ENCODE measurements at places on chromosomes 13 and 19.
A peak's percentile ranks its signal among the peaks of the same experiment; 100 is the strongest.

DNA sequence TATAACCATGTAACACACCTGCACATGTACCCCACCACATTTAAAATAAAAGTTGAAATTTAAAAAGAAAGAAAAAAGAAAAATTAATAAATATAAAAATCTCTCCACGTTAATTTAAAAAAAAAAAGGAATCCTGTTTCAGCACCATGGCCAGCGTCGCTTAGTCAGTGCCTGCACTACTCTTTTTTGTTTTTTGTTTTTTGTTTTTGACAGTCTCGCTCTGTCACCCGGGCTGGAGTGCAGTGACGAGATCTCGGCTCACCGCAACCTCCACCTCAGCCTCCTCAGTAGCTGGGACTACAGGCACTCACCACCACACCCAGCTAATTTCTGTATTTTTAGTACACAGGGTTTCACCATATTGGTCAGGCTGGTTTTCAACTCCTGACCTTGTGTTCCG is 835.9 kb downstream of the UQCRFS1 start:
- no peak for DNase-seq

GRCh38 chr13:35789335-35790165 is 313.1 kb upstream of the MAB21L1 start:
- DNase-seq = no peak

- no peak for DNase-seq
Measured at GRCh38 chr13:95954266-95954665, 98.9 kb downstream of the UGGT2 start.

DNA sequence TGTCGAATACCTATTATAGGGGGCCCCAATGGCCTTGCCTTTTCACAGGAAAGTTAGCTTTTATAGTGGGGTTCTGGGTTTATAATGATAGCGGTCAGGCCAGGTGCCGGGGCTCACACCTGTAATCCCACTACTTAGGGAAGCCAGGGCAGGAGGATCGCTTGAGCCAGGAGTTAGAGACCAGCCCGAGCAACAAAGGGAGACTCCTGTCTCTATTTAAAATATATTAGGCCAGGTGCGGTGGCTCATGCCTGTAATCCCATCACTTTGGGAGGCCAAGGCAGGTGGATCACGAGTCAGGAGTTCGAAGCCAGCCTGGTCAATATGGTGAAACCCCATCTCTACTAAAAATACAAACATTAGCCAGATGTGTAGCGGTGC is 7.3 kb downstream of the RPS11 start:
- DNase-seq = no peak

GRCh38 chr19:1276628-1277022 is 1.3 kb downstream of the FAM174C start:
- no peak for DNase-seq

DNA sequence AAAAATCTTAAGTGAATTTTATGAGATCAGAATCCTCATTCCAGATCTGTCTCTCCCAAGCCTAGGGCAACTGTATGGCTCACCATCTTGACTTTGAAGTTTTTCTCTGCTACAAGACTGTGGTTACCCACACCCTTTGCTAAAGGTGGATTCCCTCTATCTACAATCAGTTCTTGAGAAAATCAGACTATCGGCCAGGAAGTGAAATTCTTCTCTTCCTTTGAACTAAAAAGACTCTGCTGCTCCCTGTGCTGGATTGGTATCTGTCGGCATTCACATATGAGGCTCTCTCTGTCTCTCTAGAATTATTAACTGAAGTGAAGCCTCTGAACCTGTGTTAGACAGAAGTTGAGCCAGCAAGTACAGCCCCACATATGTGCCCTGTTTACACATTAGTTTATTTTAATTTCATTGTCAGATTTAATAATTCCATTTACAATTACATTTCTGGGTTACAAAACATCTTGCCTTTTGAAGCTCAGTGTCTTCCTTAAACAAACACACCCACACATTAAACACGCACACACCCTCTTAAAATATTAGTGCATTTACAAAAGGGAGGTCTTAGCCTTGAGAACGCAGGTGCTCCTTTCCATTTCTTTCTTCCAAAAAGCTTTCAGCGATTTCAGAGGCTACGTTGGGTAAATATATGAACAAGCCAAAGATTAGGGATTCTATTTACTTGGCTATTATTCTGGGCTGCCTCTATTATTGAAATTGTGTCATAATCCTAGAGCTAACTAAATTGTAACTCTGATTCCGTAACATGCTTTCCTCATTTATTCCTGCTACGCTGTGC is 145.7 kb downstream of the MIPEP start:
- no peak for DNase-seq

DNA sequence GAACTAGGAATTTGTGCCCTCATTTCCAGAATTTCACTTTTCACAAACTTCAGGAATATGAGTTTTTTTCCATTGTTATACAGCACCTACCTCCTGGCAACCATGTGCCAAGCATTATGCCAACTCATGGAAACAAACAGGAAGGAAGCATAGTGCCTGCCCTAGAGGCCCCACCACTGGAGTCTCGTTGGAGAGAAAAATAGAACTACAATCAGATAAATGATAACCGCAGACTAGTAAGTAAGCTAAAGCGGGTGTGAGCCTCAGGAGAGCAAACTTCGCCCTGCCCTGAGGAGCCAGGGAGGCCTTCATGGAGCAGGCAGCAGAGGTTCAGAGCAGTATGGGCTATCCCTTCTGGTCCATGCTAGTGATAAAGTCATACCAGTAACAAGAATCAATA is 75.9 kb downstream of the FRY start:
- DNase-seq = no peak

DNA sequence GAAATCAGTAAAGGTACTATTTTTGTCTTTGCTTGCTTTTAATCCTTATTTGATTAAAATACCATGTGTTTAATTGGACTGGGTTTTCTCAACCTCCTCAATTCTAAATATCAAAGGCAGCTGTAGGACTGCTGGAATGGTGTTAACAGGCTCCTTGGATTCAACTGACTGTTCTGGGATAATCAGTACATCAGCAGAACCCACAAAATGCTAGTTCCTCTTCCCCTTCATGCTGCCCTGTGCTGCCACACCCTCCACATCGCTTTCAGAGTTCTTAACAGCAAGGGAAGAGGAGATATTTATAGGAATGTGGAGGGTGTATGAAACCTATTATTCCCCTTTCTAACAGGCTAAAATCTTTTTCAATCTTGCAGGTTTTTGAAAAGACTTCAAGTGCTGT is 82.4 kb downstream of the KCTD12 start:
- peak; percentile 54 for DNase-seq
